ENCODE measurements at places on chromosomes 11 and 22.

GRCh38 chr11:13534358-13534757 lies 38.6 kb upstream of the PTH start:
- DNase-seq, result no peak

- peak; percentile 84 for DNase-seq
Measured at GRCh38 chr22:32528984-32529982, 54.7 kb downstream of the FBXO7 start.

- peak; percentile 97 for DNase-seq
Measured at GRCh38 chr11:69518081-69518950, 36.9 kb downstream of the LINC01488 start.

- DNase-seq, result no peak
Measured at GRCh38 chr11:47915374-47915773, 65.0 kb upstream of the PTPRJ start.

DNA sequence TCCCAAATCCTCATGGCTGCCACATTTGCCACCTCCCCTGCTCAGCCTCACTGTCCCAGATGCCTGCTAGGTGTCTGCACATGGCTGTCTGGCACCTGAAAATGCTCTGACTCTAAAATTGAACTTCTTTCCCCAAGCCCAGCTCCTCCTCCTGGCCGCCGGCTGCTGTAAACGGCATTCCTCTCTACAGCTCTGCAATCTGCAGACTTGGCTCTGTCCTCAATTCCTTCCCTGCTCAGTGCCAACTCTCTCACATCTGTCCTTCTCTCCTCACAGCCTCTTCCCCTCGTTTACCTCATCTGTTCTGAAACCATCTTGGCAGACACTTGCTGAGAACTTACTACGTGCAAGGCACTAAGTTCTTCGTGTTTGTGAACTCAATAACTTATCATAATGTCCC lies 169.4 kb upstream of the SYT13 start:
- no peak for DNase-seq

- no peak for DNase-seq
Measured at GRCh38 chr22:47767403-47767802, 1005.0 kb downstream of the TBC1D22A start.

- peak; percentile 60 for DNase-seq
Measured at GRCh38 chr11:128552783-128553661, 34.3 kb downstream of the ETS1 start.

GRCh38 chr11:117945047-117945810 lies 16.0 kb upstream of the TMPRSS13 start:
- no peak for DNase-seq

GRCh38 chr22:26399289-26399688 lies 29.8 kb upstream of the ASPHD2 start:
- no peak for DNase-seq

DNA sequence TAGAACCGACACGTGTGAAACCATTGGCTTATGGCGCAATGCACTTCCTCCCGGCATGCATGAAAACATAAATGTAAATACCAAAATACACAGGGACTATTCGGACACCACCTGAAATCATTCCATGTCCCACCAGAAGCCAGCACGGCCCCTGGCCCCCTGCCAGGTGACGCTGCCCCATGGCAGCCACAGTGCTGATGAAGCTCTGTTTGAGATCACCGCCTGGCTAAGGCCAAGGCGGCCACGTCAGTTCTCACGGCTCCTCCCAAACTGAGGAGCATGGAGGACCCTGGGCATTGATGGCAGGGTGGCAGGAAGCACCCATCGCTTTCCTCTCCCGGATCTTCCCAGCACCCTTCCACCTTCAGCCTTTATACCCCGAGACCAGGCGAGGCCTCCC lies 89.5 kb downstream of the CDKN1C start:
- no peak for DNase-seq

DNA sequence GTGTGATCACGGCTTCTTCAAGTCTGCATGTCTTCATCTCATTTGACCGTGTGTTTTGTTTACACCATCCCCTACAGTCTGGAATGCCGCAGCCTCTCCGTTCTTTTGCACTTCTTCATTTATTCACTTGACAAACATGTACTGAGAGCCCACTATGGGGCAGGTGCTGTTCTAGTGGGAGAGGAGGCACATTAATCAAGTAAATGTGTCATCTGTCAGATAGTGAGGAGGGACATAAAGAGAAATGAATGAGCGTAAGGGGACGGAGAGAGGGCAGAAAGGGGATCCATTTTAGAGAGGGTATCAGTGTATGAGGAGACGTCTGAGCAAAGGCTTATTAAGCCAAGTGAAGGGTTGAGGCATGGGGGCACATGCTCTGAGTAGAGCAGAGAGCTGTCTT lies 54.0 kb upstream of the CECR2 start:
- DNase-seq, result no peak

- DNase-seq, result no peak
Measured at GRCh38 chr22:19595532-19595931, 71.3 kb upstream of the CLDN5 start.

- DNase-seq, result no peak
Measured at GRCh38 chr22:25027043-25027906, 74.8 kb downstream of the KIAA1671 start.

DNA sequence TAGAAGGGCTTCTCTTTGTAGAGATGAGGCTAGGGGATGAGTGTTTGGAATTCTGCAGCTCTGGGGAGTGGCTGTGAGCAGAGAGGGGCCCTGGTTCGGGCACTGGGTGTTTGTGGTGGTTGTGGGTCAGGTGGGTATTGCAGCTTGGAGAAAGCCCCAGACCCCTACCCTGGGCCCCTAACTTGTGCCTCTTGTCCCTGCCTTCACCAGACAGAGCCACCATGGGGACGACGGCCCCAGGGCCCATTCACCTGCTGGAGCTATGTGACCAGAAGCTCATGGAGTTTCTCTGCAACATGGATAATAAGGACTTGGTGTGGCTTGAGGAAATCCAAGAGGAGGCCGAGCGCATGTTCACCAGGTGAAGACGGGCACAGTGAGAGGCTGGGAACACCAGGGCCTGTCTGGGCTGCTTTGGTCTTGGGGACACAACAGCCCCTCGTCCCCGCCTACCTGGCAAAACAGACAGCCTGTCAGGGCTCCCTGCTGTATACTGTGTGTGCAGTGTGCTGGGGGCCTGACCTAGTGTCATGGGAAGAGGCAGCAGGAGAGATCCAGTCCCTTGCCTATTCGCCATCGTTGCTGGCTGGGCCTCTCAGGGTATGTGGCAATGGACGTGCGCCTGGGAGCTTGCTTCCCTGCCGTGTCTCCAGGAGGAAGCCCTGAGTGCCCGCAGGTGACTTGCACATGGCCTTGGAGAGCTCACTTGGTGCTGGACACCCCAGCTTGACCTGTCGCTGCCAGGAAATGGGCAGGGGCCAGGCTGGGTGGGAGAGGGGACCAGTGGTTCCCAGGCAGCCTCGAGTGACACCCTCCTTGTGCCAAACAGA lies 4.3 kb downstream of the INCENP start:
- DNase-seq, result no peak

- DNase-seq, result no peak
Measured at GRCh38 chr11:131402040-131402439, 31.6 kb downstream of the NTM start.

DNA sequence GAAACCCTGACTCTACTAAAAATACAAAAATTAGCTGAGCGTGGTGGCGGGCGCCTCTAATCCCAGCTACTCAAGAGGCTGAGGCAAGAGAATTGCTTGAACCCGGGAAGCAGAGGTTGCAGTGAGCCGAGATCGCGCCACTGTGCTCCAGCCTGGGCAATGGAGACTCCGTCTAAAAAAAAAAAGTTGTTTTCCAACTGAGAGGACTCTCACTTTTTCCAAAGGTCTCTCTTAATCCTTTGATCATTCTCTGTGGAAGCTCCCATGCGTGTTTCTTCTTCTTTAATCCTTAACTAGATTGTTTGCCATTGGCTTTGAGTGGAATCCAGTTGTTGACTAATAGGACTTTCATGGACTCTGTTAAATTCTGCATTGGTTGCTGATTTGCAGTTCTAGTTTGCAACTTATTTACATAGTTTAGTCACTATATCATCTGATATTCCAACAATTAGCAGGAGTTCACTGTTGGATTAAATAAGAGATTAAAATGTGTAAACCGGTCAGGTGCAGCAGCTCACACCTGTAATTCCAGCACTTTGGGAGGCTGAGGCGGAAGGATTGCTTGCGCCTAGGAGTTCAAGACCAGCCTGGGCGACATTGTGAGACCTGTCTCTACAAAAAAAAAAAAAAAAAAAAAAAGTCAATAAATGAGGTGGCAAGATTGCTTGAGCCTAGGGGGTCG lies 79.7 kb downstream of the C22orf31 start:
- no peak for DNase-seq

GRCh38 chr22:38949889-38950405 lies 7.5 kb upstream of the APOBEC3A start:
- no peak for DNase-seq

- no peak for DNase-seq
Measured at GRCh38 chr22:17767233-17768065, 6.8 kb downstream of the BID start.

DNA sequence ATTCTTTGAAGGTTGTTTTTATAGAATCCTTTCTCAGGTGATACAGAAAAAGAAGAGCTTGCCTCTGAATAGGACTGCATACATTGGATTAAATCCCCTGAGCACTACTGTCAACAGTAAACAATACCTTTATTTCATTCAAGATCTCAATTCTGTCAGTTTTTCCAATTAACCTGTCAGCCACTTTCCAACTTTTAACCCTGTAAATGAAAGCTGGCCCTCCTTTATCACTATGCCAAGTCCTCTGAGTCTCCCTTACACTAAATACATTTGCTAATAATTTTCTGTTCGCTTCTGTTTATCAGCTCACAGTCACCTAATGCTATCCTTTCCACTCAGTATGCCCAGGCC lies 213.7 kb upstream of the ARHGAP42 start:
- no peak for DNase-seq

DNA sequence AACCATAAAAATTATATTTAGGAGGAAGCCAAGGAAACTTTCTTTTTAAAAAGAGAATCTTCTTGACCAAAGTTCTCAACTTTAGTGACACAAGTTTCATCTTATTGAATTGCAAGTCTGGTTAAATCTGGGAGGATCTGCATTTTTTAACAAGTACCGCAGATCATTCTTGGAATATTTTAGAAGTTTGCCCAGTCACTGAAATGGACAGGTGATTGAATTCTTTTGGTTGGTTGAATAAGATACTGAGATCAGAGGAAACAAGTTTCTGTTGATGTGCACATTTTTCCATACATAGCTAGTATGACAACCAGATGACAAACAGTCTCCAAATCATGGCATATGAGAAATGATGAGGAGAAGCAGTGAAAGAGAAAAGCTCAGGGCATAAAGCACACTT lies 50.2 kb downstream of the SLN start:
- no peak for DNase-seq

DNA sequence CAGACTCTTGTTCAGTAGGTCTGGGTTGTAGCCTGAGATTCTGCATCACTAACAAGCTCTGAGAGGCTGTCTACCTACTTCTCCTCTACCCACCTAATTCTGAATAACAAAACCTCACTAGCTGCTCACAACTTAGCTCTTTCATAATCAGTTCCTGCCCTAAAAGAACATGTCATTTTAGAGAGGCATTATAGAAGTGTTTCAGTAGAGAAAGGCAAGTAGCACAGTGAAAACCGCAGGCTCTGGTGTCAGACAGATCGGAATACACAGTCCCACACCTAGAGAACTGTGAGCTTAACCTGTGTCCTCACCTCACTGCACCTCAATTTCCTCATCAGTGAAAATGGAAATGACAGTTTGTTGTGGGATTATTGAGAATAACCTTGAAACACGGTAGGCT lies 1337.6 kb upstream of the TENM4 start:
- no peak for DNase-seq

- DNase-seq, result no peak
Measured at GRCh38 chr22:34161431-34162123, 241.3 kb upstream of the LARGE1 start.

- peak; percentile 79 for DNase-seq
Measured at GRCh38 chr11:3841426-3842350, 929 bp upstream of the RHOG start.

DNA sequence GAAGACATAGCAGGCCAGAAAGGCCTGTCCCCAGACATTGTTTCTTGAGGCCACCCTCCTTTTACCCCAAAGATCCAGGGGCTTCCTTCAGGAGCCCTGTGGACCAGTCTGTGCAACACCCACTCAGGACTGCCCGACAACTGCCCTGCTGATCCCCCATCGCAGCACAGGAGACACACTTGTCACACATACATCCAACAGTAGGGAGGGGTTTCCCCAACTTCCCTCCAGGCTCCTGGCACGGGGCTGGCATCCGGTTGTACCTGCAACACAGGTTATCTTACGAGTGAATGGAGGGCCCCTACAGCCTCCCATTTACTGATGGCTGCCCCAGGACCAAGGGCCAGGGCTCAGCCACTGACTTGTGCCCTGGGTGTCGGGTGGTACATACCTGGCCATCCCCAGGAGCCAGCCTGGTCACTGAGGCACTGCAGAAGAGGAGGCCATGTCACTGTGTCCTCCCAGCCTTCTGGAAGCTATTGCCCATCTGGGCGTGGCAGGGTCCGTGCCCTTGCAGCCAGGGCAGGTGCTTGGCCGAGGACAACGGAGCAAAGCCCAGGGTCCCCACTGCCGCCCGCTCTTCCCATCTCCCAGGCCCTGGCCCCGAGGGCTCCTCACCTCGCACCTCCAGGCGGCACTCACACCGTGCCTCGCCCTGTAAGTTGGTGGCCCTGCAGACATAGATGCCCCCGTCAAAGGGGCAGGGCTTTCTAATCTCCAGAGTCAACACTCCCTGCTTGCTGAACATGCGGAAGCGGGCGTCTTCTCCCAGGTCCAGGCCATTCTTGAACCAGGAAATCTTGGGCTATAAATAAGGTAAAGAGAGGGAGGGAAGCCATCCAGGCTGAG lies 20.8 kb downstream of the MYBPC3 start:
- no peak for DNase-seq

DNA sequence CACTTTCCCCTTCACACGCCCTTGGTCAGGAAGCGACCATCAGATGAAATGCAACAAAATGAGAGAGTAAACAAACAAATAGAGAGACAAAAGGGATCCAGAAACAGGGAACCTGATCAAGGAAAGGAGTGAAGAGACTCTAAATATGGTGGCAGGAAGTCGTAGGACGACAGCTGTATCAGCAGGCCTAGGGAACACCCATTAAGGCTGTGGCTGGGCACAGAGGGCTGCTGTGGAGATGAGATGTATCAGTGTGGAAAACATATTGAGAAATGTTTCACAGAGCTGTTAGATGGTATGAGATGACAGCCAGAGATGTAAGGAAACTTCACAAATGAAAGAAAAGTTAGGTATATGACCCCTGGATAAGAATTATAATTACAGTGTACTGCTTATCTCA lies 155.8 kb upstream of the MTMR2 start:
- DNase-seq, result no peak

GRCh38 chr22:40396882-40397281 lies 26.5 kb downstream of the SGSM3 start:
- peak; percentile 74 for DNase-seq

GRCh38 chr11:68749229-68750123 lies 1.8 kb downstream of the TESMIN start:
- peak; percentile 17 for DNase-seq
